NCI-H1694 (cell line): ENCODE measurements at places on chromosomes 7 and 10.

DNA sequence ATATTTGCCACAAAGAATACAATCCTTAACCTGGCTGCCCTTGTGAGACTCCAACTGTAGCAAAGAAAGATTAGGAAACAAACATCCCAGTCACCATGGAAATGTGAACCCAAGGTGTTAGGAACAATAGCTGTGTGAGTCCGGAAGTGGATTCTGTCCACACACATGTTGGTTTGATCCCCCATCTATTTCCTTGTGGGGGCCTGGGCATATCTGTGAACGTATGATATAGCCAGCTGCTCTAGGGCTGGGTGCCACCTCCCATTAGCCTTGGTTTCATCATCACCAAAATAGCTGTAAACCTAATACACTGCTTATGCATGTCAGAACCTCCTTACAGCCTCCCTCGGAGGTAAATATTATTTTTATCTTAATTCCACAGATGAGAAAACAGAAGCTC, 26.4 kb downstream of the GRK5 start:
- no peak for DNase-seq

- no peak for DNase-seq
Observed at GRCh38 chr10:103761075-103761920, 94.1 kb downstream of the SH3PXD2A start.

DNA sequence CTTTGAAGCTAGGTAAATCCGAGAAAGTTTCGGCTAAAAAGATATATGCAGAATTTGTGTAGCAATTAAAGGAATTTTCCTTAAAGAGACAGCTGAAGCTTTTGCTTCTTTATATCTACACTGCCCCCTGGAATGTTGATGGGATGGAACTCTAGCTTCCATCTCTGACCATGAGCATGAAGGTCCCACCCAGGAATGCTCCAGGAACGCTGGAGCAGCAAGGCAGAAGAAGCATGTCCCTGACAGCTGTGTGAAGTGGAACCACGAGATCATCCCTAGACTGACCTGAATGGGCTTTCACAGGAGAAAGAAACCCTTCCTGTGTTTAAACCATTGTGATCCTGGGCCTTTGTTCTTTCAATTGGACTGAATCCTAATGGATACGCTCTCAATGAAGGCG, 99.7 kb upstream of the NOBOX start:
- no peak for DNase-seq

GRCh38 chr10:90407131-90407530, 450.7 kb downstream of the HTR7 start:
- no peak for DNase-seq

DNA sequence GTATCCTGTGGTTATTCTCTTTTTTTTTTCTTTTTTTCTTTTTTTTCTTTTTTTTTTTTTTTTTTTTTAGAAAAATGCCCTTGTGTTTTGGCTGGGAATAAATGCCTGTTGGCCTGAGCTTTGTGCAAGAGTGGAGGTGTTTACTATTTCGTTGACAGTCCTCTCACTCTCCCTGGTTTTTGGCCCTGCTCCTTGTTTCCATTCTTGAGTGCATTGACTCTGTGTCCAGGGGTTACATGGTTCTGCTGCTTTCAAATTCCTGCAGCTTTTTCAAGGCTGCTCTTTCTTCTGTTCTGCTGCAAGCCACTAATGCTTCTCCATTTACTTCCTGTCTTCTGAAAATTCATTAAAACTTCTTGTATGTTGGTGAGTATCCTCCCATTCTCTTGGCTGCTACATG, 59.7 kb upstream of the TBX20 start:
- no peak for DNase-seq

- DNase-seq: no peak
Observed at GRCh38 chr10:93897070-93897780, 3.4 kb downstream of the SLC35G1 start.

DNA sequence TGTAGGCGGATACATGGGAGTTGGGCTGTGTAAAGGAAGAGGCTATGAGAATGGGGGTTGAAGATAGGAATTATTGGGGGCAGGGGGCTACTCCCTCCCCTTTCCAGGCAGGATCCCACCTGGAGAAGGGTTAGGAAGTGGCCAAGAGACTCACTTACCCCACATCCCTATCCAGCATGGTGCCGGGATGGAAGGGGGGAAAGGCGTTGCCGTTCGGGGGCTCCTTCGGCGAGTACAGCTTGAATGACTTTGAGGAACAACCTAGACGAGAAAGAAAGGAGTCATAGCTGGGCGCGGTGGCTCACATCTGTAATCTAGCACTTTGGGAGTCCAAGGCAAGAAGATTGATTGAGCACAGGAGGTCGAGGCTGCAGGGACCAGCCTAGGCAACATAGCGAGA, 8.9 kb downstream of the LDB1 start:
- DNase-seq: no peak

DNA sequence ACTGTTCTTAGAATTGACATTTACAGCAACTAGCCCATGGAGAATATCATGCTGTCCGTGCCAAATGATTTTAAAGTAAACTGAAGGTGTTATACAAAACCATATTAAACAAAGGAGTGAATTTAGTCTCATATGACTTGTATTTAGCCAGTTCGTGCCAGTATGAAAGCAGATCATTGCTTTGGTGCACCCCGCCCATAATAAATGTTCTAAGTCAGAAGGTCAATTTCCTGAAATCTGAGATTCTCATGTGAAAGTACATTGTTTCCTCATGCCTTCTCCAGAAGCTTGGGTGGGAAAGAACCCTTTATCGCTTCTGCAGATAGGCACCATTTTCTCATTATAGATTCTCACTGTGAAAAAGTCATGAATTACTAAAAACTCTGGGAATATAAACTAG, 106.4 kb downstream of the CAMK1D start:
- DNase-seq: no peak

DNA sequence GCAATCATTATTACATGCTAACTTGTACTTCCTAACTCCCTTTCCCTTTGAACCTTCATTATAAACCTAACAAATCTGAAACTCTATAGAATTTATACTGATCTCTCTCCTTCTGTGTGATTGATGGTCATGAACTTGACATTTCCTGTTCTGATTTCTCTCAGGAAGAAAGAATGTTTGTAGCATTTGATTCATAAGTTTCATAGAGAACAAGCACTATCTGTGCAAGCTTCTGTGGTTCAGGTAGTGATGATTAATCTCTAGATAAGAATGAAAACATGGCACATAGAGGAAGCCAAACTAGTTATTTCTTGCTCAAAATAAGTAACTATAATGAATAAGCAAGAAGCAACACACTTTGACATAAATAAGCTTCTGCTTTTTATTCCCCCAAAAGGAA, 34.2 kb downstream of the TFPI2 start:
- DNase-seq: no peak

DNA sequence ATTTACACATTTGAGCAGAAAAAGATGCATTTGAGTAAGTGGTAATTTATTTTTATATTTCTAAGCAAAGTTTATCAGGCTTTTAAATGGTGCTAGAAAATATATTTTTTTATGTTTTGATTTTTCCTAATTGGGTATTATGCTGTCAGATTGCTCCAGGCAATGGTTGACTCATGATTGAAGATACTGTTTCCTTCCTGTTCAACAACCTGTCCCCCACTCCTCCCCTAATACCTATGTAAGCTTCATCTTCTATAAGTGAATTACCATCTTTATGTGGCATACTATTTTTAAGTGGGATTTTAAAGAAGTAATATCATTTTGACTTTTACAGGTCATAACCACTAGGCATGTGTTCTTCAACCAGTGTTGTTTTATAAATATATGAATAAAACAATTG, 21.4 kb downstream of the TSPAN13 start:
- no peak for DNase-seq

DNA sequence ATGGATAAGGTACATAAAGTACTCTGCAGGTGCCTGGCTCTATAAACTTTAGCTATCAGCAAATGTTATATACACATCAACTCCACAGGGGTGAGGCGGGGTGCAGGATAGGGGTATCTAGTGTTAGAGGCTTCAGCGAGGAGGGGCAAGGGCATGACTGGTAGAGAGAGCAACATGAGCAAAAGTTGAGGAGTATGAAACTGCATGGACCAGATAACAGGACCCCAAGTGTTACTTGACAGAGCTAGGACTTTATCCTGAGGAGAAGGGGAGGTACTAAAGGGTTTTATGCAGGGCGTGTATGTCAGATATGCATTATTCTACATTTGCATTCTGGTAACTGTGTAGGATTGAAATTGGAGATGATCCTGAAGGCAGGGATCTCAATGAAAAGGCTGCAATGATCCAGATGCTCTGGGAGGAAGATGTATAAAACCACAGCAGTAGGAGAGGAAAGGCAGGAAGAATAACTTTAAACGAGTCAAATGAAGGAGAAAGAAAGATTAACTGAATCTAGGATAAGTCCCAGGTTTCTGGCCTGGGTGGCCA, 109.8 kb upstream of the FAM133B start:
- DNase-seq: no peak

- no peak for DNase-seq
Observed at GRCh38 chr10:80561950-80562349, 24.2 kb downstream of the SH2D4B start.

GRCh38 chr7:148809856-148810255, 74.2 kb downstream of the EZH2 start:
- DNase-seq: no peak

DNA sequence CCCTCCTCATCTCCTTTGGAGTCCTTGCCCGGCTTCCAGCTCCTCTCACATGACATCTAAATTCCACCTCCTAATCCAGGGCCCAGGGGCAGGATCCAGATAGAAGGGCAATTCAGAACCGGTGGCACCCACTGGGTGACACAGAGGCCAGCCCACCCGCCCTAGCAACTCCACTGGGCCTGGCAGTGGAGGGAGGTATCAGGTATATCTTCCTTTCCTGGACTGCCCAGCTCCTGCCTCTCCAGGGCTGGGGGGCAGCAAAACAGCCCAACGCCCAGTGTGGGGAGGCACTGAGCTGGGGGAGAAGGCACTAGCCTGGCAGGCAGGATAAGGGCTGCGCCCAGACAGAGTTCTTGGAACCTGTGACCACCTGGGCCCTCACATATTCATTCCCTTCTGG, 10.4 kb upstream of the TRIM8 start:
- DNase-seq: no peak

- no peak for DNase-seq
Observed at GRCh38 chr7:143210541-143210940, 11.3 kb upstream of the TAS2R40 start.

GRCh38 chr7:105975770-105976417, 12.8 kb downstream of the CDHR3 start:
- DNase-seq: no peak

DNA sequence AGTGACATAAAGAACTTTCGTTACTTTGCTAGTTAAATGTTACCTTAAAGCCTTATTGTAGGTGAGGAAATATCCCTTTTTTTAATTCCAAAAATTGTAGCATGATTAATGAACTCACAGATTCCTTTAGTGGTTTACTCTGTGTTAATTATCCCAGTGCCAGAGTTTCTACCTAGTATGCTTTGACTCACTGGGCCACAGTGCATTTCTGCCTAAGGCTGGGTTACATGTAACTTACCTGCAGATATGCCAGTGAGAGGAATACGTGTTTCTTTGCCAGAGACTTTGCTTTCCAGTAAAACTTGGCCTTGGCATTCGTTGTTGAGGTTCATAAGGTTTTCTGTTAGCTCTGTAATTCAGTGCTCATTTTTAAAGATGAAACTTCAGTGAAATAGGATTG, 380.8 kb upstream of the LRGUK start:
- DNase-seq: no peak

DNA sequence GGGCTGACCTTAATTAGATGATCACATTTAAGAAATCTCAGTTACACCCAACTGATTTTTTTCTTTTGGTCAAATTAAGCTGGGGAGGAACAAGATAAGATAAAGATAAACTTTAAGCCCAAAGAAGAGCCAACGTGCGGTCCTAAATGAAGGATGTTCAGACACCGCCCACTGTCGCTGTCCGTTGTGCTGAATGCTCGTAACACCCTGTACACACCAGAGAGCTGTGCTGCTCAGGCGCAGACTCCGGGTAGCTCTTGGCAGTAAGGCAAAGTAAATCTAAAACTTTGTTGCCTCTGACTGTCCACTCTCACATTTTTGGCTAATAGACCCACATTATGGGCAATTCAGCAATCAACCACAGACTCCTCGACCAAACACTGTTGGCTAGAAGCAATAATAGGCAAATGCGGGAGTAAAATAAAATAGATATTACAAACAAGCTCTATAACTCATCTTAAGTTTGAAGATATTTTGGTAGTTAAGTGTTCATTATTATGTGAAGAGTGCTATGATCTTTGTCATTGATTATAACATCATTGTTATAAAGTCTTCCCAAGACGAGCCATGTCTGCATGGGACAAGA, 57.1 kb downstream of the PLPP4 start:
- no peak for DNase-seq

GRCh38 chr10:30036341-30036740, 23.0 kb downstream of the JCAD start:
- DNase-seq: no peak

- DNase-seq: peak; percentile 58
Observed at GRCh38 chr10:79981450-79982361, 32.8 kb upstream of the SFTPD start.

- no peak for DNase-seq
Observed at GRCh38 chr7:650339-651031, 76.0 kb upstream of the DNAAF5 start.

DNA sequence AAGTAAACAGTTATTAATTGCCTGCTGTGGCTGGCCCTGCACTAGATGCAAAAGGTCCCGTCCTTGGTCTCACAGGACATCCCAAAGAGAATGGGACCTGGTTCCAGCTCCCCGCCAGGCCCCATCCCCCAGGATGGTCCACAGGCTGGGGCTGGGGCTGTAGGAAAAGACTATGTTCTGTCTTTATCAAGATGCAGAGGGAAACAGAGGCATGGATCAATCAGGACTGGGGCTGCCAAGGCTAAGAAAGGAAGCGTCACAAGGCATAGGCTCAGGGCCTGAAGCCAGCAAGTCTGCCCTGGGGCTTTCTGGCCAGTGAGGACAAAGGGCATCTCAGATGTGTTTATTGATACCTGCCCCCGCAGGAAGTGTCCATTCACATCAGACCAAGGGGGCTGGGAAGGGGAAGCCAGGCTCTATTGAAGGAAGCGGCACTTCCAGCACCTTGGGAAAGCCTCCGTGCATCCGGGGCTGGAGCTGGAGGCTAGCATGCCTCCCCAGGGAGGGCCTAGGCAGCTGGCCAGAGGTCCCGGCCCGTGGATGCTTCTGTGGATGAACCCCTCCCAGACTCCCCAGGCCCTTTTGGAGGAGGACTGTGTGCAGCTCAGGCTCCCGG, 5.8 kb downstream of the VSIR start:
- no peak for DNase-seq

GRCh38 chr7:233249-234035, 41.1 kb downstream of the FAM20C start:
- no peak for DNase-seq

- DNase-seq: peak; percentile 34
Observed at GRCh38 chr7:26376175-26376917, 84.7 kb downstream of the SNX10 start.

GRCh38 chr7:137328373-137329120, 15.0 kb downstream of the PTN start:
- no peak for DNase-seq
